ENCODE measurements at places on chromosomes 12 and 14. TPM values are rescaled to one million over a fixed set of nuclear protein-coding genes. Genes with fewer than 3 reads are reported as not detected.

Gene HCAR1
- total RNA-seq, result not detected

Gene HSPB8
- total RNA-seq, result 0.58 TPM

Gene CCDC38
- total RNA-seq, result not detected

Gene EXOC3L4
- not detected for total RNA-seq

Gene GCH1
- 3.8 TPM for total RNA-seq

Gene CISTR
- total RNA-seq, result not detected

Gene SIX6
- total RNA-seq, result not detected

Gene CCDC92
- total RNA-seq, result 36.5 TPM

DNA sequence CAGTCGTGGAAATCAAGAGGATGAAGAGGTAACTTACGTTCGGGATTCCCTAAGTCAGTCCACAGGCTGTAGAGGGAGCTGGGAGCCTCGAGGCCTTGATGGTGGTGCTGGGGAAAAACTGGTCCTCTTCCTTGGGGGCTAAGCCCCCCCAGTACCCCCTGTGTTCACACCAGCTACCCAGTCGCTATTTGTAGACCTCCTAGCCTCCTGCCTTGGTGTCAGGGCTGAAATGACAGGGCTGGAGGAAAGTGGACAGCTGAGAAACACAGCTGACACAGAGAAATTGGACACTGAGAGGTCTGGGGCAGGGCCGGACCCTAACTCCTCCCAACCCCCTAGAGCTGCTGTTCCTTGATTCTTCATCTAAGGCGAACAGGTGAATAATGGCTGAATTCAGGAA lies at the start of gene STAC3:
Gene STAC3 (minus strand): TSS at position 232 of the 400 bp plus-strand sequence. CDS start 1,551 bp downstream, outside the sequence.
- no peaks in the 10 kb centered on the region for H3K27me3 ChIP-seq
- H3K4me1 ChIP-seq, result no peaks in the 10 kb centered on the region
- DNase-seq, result no peak
- H3K4me3 ChIP-seq, result no peak within 1 kb of the TSS
- H3K27ac ChIP-seq, result peak within 1 kb of the TSS; percentile 19

GRCh38 chr12:49032679-49033447 lies 14.3 kb upstream of the PRKAG1 start:
- H3K4me3 ChIP-seq, result no peak overlapping the region
- no peak for DNase-seq

GRCh38 chr12:132527186-132527882 lies 37.4 kb downstream of the FBRSL1 start:
- peaks cover 9% of the 10 kb centered on the region for H3K36me3 ChIP-seq
- DNase-seq, result no peak
- no peak overlapping the region for H3K4me3 ChIP-seq
- no peaks in the 10 kb centered on the region for H3K4me1 ChIP-seq
- H3K27me3 ChIP-seq, result no peaks in the 10 kb centered on the region
- H3K27ac ChIP-seq, result no peak overlapping the region

DNA sequence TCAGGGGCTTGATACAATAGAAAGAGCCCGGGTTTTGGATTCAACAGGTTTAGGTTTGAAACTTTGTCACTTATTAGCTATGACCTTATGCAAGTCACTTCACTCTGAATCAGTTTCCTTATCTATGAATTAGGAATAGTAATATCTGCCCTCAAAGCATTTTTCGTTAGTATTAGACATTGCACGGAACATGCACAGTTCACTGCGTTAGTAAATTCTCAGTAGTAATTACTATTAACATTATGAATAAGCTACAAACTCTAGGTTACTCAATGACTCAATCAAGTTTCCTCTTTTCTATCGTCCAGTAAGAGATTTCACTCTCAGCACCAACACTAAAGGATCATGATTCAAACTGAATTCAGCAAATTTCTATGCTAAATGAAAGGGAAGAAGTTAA lies 150.3 kb downstream of the CEP83 start:
- no peaks in the 10 kb centered on the region for H3K27me3 ChIP-seq
- H3K36me3 ChIP-seq, result peaks cover 21% of the 10 kb centered on the region
- H3K27ac ChIP-seq, result no peak overlapping the region
- no peak overlapping the region for H3K4me3 ChIP-seq
- no peaks in the 10 kb centered on the region for H3K4me1 ChIP-seq

- H3K4me3 ChIP-seq, result no peak overlapping the region
- H3K27ac ChIP-seq, result no peak overlapping the region
- peaks cover 4% of the 10 kb centered on the region for H3K4me1 ChIP-seq
- DNase-seq, result no peak
- no peaks in the 10 kb centered on the region for H3K36me3 ChIP-seq
Observed at GRCh38 chr14:59314953-59315599, 126.6 kb downstream of the DAAM1 start.

- no peak for DNase-seq
- no peak overlapping the region for H3K4me3 ChIP-seq
- no peaks in the 10 kb centered on the region for H3K27me3 ChIP-seq
- H3K27ac ChIP-seq, result peak overlapping the region; percentile 86
- peaks cover 48% of the 10 kb centered on the region for H3K4me1 ChIP-seq
- H3K36me3 ChIP-seq, result no peaks in the 10 kb centered on the region
Observed at GRCh38 chr14:76937181-76938091, 91.1 kb downstream of the IRF2BPL start.

DNA sequence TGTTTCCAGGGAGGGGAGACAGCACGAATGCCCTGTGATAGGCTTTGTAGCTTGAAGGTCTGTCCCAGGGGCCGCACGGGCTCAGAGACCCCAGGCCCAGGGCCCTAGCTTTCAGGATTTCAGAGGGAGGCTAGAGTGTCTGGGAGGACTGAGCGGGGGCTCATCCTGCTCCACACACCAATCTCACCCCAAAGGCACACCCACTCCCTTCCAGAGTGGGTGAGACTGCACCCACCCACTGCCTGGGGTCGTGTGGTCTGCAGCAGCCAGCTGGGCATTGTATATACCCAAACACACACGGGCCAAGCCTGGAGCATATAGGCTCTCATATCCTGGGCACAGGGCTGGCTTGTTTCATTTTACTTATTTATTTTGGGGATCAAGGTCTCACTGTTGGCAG lies 5.8 kb upstream of the SLC25A47 start:
- H3K4me3 ChIP-seq, result no peak overlapping the region
- no peak overlapping the region for H3K27ac ChIP-seq
- no peak for DNase-seq
- peaks cover 8% of the 10 kb centered on the region for H3K4me1 ChIP-seq
- no peaks in the 10 kb centered on the region for H3K27me3 ChIP-seq

DNA sequence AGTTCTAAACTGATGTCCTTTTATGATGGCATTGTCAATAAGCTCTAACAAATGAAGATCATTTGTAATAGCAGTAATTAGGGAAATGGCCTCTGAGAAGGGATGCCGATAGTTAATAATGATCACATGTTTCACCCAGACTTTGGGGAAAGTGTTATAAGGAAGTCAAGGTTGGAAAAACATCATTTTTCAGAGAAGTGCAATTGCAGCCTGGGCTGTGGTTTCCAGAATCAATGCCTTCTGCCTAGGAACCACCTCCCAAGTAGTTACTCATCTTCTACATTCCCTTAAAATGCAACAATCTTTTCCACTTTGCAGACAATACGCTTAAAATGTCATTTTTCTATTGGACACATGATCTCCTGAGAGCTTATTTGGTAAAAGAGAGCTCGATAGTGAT lies 879 bp downstream of the EDDM3A start:
- H3K4me1 ChIP-seq, result no peaks in the 10 kb centered on the region
- no peaks in the 10 kb centered on the region for H3K27me3 ChIP-seq
- no peak overlapping the region for H3K4me3 ChIP-seq
- H3K36me3 ChIP-seq, result no peaks in the 10 kb centered on the region
- no peak for DNase-seq

DNA sequence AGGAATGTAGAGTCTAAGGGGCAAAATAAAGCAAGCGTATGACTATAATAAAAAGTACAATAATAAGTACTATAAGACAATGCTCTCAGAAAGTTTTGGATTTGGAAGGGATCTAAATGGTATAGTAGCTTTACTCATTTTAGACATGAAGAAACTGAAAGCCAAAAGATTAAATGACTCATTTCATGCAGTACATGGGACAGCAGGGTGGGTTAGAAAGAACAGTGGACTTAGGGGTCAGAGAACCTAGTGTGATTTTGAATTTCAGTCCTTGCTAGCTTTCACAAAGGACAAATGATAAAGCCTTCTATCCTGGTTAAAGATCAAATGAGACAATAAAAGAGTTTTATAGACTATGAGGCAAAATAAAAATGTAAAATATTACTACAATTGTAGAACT lies 6.8 kb upstream of the LEMD3 start:
- no peak overlapping the region for H3K4me3 ChIP-seq
- DNase-seq, result no peak
- peaks cover 49% of the 10 kb centered on the region for H3K27me3 ChIP-seq

GRCh38 chr14:47961634-47962033 lies 286.2 kb upstream of the MDGA2 start:
- no peak overlapping the region for H3K4me3 ChIP-seq
- H3K36me3 ChIP-seq, result no peaks in the 10 kb centered on the region
- no peaks in the 10 kb centered on the region for H3K4me1 ChIP-seq
- H3K27ac ChIP-seq, result no peak overlapping the region
- DNase-seq, result no peak

Data from neural crest cell (in vitro differentiated cells).